ENCODE measurements at places on chromosomes 13 and 19. TPM values are rescaled to one million over a fixed set of nuclear protein-coding genes. Genes with fewer than 3 reads are reported as not detected.

Gene TIMM44
- 71.5 TPM for total RNA-seq

- no peak overlapping the region for H3K27ac ChIP-seq
- no peak overlapping the region for H3K4me3 ChIP-seq
- no peaks in the 10 kb centered on the region for H3K27me3 ChIP-seq
- DNase-seq: no peak
- peaks cover 21% of the 10 kb centered on the region for H3K4me1 ChIP-seq
Observed at GRCh38 chr19:3058821-3059314, 3.4 kb downstream of the TLE5 start.

DNA sequence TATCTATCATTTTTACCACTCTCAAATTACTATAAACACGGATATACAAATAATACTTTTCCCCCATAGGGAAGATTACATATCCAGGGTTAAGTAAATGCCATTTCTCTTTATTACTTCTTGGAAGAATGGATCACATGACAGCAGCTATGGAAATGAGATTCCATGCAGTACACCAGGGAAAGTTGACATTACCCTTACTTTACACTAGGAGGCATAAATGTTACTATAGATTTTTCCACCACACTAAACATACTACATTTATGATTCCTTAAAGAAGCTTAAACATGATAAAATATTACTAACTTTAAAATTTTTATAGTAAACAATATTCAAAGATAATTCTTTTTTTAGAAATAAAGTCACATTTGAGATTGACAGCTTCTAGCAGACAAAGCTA is 611.4 kb downstream of the PCDH9 start:
- H3K27ac ChIP-seq: no peak overlapping the region
- no peaks in the 10 kb centered on the region for H3K27me3 ChIP-seq
- no peaks in the 10 kb centered on the region for H3K36me3 ChIP-seq

- H3K4me3 ChIP-seq: no peak overlapping the region
- H3K36me3 ChIP-seq: no peaks in the 10 kb centered on the region
- no peaks in the 10 kb centered on the region for H3K27me3 ChIP-seq
- no peak for DNase-seq
- no peaks in the 10 kb centered on the region for H3K4me1 ChIP-seq
- H3K27ac ChIP-seq: no peak overlapping the region
Observed at GRCh38 chr19:17627161-17627560, 61.0 kb downstream of the UNC13A start.

- H3K36me3 ChIP-seq: no peaks in the 10 kb centered on the region
- H3K4me1 ChIP-seq: no peaks in the 10 kb centered on the region
- no peak overlapping the region for H3K27ac ChIP-seq
- no peak overlapping the region for H3K4me3 ChIP-seq
Observed at GRCh38 chr19:22606954-22607652, 27.0 kb upstream of the ZNF492 start.

DNA sequence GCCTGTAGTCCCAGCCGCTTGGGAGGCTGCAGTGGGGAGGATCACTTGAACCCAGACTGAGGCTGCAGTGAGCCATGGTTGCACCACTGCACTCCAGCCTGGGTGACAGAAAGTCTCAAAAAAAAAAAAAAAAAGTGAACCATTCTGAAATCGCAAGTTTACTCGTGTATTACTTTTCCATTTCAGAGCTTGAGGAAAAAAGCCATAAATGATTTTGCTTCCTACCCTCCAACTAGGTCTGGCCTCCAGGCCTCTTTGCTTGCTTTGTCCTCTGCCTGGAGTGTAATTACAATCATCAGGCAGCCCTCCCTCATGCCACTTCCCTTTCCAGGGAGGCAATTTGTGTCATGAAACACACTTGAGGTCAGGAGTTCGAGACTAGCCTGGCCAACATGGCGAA is 8.5 kb downstream of the BLVRB start:
- no peak overlapping the region for H3K27ac ChIP-seq
- H3K27me3 ChIP-seq: no peaks in the 10 kb centered on the region
- H3K4me1 ChIP-seq: peaks cover 31% of the 10 kb centered on the region
- H3K4me3 ChIP-seq: no peak overlapping the region
- no peaks in the 10 kb centered on the region for H3K36me3 ChIP-seq

Gene PRKCG
- total RNA-seq: 0.02 TPM

GRCh38 chr19:51779181-51779580 is 15.8 kb upstream of the FPR3 start:
- no peak overlapping the region for H3K4me3 ChIP-seq
- no peak for DNase-seq
- H3K4me1 ChIP-seq: no peaks in the 10 kb centered on the region
- no peaks in the 10 kb centered on the region for H3K36me3 ChIP-seq

- H3K27me3 ChIP-seq: peaks cover 1% of the 10 kb centered on the region
- H3K4me1 ChIP-seq: peaks cover 13% of the 10 kb centered on the region
- H3K4me3 ChIP-seq: no peak overlapping the region
- DNase-seq: no peak
- H3K27ac ChIP-seq: no peak overlapping the region
- no peaks in the 10 kb centered on the region for H3K36me3 ChIP-seq
Observed at GRCh38 chr19:16327911-16328823, 3.5 kb downstream of the KLF2 start.

DNA sequence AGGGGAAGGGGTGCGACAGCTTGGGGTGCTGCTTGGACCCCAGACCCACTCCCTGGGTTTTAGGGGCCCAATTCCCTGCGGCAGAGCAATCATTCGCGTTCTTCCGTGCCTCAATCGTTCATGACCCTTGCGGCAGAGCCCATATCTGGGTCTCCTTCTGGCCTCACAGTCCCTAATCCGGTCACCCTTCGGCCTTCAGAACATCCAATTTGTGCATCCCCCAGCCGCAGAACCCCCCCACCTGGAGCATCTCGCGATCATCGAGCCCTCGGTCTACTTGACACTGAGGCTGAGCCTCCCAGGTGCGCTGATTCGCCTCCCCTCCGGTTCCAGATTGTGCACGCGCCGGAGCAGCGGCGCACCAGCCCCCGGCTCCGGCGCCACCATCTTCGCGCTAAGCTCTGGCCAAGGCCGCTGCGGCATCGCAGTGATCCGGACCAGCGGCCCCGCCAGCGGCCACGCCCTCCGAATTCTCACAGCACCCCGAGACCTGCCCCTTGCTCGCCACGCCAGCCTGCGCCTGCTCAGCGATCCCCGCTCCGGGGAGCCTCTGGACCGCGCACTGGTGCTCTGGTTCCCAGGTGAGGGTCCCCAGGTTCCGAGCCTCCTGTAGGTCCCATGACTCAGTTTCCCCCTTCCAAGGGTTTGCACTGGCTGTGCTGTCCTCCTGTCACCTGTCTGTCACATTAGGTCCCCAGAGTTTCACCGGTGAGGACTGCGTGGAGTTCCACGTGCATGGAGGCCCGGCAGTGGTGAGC is 501 bp downstream of the GTPBP3 start:
- H3K27me3 ChIP-seq: no peaks in the 10 kb centered on the region
- H3K36me3 ChIP-seq: 0 out of 3 replicates have a peak, but pooled peaks cover 9% of the 10 kb centered on the region
- no peak for DNase-seq
- peak overlapping the region; percentile 88 for H3K27ac ChIP-seq
- peak overlapping the region; percentile 90 for H3K4me3 ChIP-seq

Gene CGB3
- not detected for total RNA-seq

DNA sequence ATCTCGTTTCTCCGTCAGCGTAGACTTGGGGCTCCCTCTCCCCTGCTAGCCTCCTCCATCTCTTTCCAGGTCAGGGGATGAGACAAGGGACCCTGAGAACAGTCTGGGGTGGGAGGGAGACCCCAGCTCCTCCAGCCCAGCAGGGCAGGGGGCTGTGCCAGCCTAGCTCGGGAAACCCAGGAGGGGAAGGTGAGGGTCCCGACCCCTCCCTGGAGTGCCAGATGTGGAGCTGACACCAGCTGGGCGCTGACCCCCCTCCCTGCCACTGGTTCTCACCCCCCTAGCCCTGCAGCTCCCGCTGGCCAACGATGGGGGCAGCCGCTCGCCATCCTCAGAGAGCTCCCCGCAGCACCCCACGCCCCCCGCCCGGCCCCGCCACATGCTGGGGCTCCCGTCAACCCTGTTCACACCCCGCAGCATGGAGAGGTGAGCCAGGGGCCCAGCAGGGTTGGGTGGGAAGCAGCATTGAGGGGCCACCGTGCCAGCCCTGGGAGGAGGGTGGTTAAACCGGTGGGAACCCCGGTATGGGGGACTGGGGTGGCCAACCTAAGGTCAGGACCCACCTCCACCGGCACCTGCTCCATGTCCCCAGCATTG is 5.1 kb upstream of the TGFBR3L start:
- no peak overlapping the region for H3K4me3 ChIP-seq
- peaks cover 19% of the 10 kb centered on the region for H3K4me1 ChIP-seq
- peaks cover 4% of the 10 kb centered on the region for H3K36me3 ChIP-seq
- H3K27me3 ChIP-seq: no peaks in the 10 kb centered on the region
- no peak overlapping the region for H3K27ac ChIP-seq

- no peak overlapping the region for H3K4me3 ChIP-seq
Observed at GRCh38 chr13:114068656-114069318, 63.6 kb downstream of the RASA3 start.

Gene ZNF285
- total RNA-seq: 3.2 TPM

Gene UPF1
- total RNA-seq: 37.3 TPM

DNA sequence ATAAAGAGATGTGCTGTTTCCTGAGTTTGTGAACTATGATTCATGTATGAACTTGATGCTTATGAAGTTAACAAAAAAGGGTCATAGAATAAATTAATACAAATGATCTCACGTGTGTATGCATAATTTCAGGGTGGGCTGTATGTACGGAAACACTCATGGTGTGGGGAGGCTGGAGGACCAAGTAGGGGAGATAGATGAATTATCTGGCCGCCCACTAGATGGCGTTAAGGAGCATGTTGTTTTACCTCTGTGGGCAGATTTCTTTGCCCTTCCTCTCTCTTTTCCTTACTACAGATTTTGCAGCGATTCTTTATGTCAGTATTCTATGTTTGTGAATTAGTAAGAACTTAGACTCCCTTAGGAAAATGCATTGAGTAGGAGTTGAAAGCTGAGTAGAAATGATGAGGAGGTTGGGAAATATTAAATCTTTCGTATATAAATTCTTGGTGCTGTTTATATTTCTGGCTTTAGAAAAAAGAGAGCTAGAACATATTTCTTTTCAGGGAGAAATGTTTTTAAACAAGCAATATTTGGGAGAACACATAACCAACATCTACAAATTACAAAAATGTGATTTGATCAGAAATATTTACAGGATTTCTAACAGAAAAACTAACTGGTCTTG is 47.4 kb upstream of the TMTC4 start:
- DNase-seq: peak; percentile 50
- peaks cover 20% of the 10 kb centered on the region for H3K4me1 ChIP-seq
- no peaks in the 10 kb centered on the region for H3K27me3 ChIP-seq
- no peak overlapping the region for H3K4me3 ChIP-seq

- H3K27me3 ChIP-seq: no peaks in the 10 kb centered on the region
- no peak for DNase-seq
- H3K4me3 ChIP-seq: no peak overlapping the region
- H3K36me3 ChIP-seq: no peaks in the 10 kb centered on the region
Observed at GRCh38 chr19:18951721-18952281, 10.8 kb upstream of the HOMER3 start.

DNA sequence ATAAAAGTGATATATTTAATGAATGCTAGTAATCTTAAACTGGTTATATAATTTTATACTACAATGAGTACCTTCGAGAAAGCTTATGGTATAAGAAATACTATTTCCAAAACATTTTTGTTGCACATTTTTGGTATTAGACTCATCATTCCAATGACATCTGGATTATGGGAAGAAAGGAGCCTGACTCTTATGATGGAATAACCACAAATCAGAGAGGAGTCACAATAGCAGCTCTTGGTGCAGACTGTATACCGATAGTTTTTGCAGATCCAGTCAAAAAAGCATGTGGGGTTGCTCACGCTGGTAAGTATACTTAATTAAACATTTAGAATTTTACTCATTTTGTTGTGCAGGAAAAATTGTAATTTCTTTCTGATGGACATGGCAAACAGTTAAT is 3.9 kb downstream of the LACC1 start:
- no peaks in the 10 kb centered on the region for H3K36me3 ChIP-seq
- DNase-seq: no peak
- H3K27ac ChIP-seq: no peak overlapping the region
- H3K27me3 ChIP-seq: peaks cover 2% of the 10 kb centered on the region

Gene SOX1
- total RNA-seq: not detected

DNA sequence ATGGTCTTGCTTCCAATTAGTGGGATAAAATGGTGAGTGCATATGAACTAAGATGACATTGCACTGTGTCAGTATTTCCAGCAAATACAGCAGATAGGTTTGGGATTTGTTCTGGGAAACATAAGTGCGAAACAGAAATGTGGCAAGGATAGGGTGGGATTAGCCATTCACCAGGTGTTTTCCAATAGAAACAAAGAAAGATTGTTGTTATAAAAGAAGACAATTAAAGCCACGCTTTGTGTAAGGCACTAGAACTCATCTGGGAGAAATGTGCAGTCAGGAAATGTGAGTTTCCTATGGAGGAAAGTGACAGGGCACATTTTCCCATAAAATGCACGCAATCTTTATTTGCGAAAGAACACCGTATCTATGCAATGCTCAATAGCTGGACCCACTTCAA is 1547.8 kb downstream of the EFNB2 start:
- H3K36me3 ChIP-seq: no peaks in the 10 kb centered on the region
- DNase-seq: no peak
- H3K4me1 ChIP-seq: no peaks in the 10 kb centered on the region
- H3K4me3 ChIP-seq: no peak overlapping the region
- no peak overlapping the region for H3K27ac ChIP-seq

Gene CACNG7
- not detected for total RNA-seq

DNA sequence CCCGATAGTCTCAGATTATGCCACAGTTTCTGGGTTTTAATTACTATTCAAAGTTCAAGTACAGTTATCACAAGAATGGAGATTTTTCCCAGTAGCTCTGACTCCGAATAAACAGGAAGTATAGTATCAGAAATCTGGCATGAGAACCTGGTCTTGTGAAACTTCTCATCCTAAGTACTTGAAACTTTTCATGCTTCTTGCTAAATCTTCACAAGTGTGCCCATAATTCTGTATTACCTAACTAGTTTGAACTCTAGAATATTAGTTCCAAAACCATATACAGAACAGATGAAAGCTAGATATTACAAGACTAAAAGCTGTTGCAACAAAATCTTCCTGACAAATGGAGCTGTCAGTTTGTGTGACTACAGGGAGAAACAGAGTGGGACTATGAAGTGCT is 70.5 kb upstream of the CSNK1A1L start:
- H3K4me1 ChIP-seq: no peaks in the 10 kb centered on the region
- H3K36me3 ChIP-seq: no peaks in the 10 kb centered on the region
- no peaks in the 10 kb centered on the region for H3K27me3 ChIP-seq

Gene CGB5
- not detected for total RNA-seq

DNA sequence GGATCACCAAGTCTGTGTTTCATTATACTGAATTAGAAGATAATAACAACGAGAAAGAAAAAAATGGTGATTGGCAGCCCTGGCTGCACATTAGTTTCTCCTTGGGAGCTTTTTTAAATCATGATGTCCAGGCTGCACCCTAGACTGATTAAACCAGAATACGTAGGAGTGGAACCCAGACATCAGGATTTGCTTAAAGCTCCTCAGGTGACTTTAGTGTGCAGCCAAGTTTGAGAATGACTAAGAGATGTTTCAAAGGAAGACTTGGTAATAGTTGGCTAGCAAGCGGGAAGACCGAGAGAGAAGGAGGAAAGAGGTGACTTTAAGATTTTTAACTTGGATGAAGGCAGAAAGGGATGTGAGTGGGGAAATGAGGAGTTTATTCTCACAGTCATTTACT is 71.4 kb upstream of the SERP2 start:
- H3K4me1 ChIP-seq: 0 out of 2 replicates have a peak, but pooled peaks cover 11% of the 10 kb centered on the region
- no peak for DNase-seq
- H3K36me3 ChIP-seq: no peaks in the 10 kb centered on the region
- H3K4me3 ChIP-seq: no peak overlapping the region
- H3K27ac ChIP-seq: no peak overlapping the region

- peaks cover 25% of the 10 kb centered on the region for H3K4me1 ChIP-seq
- H3K4me3 ChIP-seq: no peak overlapping the region
- peaks cover 4% of the 10 kb centered on the region for H3K36me3 ChIP-seq
- no peaks in the 10 kb centered on the region for H3K27me3 ChIP-seq
- no peak overlapping the region for H3K27ac ChIP-seq
Observed at GRCh38 chr19:9622531-9622930, 1.5 kb upstream of the ZNF561 start.
